Kidney (tissue), 22 donors: ENCODE measurements at places on chromosomes 2 and 18.

DNA sequence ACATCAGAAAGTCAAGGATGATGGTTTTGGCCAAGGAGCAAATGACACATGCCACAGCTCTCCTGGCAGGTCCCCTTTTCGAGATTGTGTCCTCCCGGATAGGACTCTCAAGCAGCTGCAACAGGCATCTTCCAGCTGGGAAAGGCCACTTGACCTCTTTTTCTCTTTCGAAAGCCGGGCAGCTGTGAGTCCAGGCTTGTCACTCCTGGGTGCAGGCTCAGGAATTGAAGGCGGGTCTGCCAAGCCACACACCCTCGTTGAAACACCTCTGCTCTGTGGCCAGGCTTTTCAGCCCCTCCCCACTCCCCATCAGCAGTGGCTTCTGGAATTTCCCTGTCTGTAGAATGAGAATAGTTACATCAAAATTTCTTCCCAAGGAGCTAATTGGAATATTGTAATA is 98.0 kb downstream of the CCDC138 start:
- no peak for DNase-seq

DNA sequence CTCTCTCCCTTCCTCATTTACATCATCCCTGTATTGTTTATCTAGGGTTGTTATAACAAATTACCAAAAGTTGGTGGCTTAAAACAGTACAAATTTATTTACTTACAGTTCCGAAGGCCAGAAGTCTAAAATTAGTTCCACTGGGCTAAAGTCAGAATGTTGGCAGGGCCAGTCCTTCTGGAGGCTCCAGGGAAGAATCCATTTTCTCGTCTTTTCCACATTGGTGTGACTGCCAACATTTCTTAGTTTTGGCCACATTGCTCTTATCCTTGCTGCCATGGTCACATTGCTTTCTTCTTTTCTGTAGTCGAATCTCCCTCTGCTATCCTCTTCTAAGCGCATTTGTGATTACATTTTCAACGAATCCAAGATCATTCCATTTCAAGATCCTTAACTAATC is 34.7 kb downstream of the ICOS start:
- no peak for DNase-seq

DNA sequence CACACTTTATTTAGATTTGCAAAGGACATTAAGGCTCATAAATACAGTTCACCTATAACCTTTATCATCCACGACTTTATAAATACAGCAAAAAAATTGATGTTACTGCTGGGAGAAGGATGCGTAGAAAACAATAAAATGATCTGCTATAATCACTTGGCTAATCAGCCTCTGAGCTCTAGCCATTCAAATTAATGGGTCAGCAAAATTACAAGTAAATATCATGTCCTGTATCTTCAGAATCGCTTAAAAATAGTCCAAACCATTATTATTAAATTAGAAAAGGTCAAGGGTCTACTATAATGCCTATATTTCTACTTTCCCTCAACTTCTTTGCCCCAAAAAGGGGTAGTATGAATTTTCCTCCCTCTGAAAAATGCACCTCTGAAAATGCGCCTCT is 40.3 kb downstream of the OLA1 start:
- no peak for DNase-seq

- no peak for DNase-seq
These were observed 37.7 kb downstream of the ID2 start for GRCh38 chr2:8719528-8719927.

- DNase-seq = no peak
These were observed 2.9 kb upstream of the IGFBP5 start for GRCh38 chr2:216698293-216698692.
